ENCODE measurements at places on chromosomes 7 and 10. TPM values are rescaled to one million over a fixed set of nuclear protein-coding genes. Genes with fewer than 3 reads are reported as not detected.

GRCh38 chr10:86666538-86666937 is 1.8 kb upstream of the LDB3 start:
- DNase-seq = no peak
- H3K27me3 ChIP-seq = no peaks in the 10 kb centered on the region
- no peaks in the 10 kb centered on the region for H3K36me3 ChIP-seq
- peak overlapping the region; percentile 92 for H3K27ac ChIP-seq

- H3K4me3 ChIP-seq = no peak overlapping the region
- no peaks in the 10 kb centered on the region for H3K27me3 ChIP-seq
- no peaks in the 10 kb centered on the region for H3K4me1 ChIP-seq
- no peaks in the 10 kb centered on the region for H3K36me3 ChIP-seq
- H3K27ac ChIP-seq = no peak overlapping the region
- DNase-seq = no peak
These were observed 185.7 kb downstream of the KIAA1217 start for GRCh38 chr10:24394461-24395190.

- H3K4me3 ChIP-seq = no peak overlapping the region
- no peaks in the 10 kb centered on the region for H3K27me3 ChIP-seq
- no peak for DNase-seq
- H3K27ac ChIP-seq = no peak overlapping the region
- H3K4me1 ChIP-seq = no peaks in the 10 kb centered on the region
These were observed 169.0 kb downstream of the SRPK2 start for GRCh38 chr7:105219771-105220160.

GRCh38 chr10:128896116-128896795 is 570.8 kb upstream of the MGMT start:
- H3K27me3 ChIP-seq = no peaks in the 10 kb centered on the region
- no peak overlapping the region for H3K27ac ChIP-seq
- no peaks in the 10 kb centered on the region for H3K4me1 ChIP-seq
- no peak overlapping the region for H3K4me3 ChIP-seq

DNA sequence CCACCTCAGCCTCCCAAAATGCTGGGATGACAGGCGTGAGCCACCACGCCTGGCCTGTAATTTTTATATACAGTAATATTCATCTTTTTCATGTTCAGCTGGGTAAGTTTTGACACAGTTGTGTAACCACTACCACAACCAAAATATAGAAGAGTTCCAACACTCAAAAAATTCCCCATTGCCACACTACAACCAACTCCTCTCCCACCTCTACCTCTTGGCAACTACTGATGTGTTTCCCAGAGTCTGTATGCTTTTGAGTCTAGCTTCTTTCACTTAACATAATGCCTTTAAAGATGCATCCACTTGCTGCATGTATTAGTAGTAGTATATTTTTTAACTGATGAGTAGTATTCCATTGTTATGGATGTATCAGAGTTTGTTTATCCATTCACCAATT is 90.7 kb downstream of the SRPK2 start:
- no peaks in the 10 kb centered on the region for H3K27me3 ChIP-seq
- no peaks in the 10 kb centered on the region for H3K4me1 ChIP-seq
- H3K27ac ChIP-seq = no peak overlapping the region
- no peaks in the 10 kb centered on the region for H3K36me3 ChIP-seq
- H3K4me3 ChIP-seq = no peak overlapping the region

GRCh38 chr7:35648367-35648766 is 46.6 kb downstream of the HERPUD2 start:
- no peaks in the 10 kb centered on the region for H3K36me3 ChIP-seq
- no peak overlapping the region for H3K27ac ChIP-seq
- peaks cover 3% of the 10 kb centered on the region for H3K4me1 ChIP-seq
- H3K4me3 ChIP-seq = no peak overlapping the region

- peaks cover 14% of the 10 kb centered on the region for H3K4me1 ChIP-seq
- no peak overlapping the region for H3K4me3 ChIP-seq
- no peaks in the 10 kb centered on the region for H3K36me3 ChIP-seq
- H3K27me3 ChIP-seq = no peaks in the 10 kb centered on the region
- DNase-seq = no peak
These were observed 51.3 kb downstream of the BRAF start for GRCh38 chr7:140873434-140873833.

- no peak for DNase-seq
- H3K4me1 ChIP-seq = no peaks in the 10 kb centered on the region
- H3K36me3 ChIP-seq = no peaks in the 10 kb centered on the region
- H3K27me3 ChIP-seq = no peaks in the 10 kb centered on the region
- no peak overlapping the region for H3K27ac ChIP-seq
These were observed 183.1 kb downstream of the EXOC4 start for GRCh38 chr7:133436014-133436428.

DNA sequence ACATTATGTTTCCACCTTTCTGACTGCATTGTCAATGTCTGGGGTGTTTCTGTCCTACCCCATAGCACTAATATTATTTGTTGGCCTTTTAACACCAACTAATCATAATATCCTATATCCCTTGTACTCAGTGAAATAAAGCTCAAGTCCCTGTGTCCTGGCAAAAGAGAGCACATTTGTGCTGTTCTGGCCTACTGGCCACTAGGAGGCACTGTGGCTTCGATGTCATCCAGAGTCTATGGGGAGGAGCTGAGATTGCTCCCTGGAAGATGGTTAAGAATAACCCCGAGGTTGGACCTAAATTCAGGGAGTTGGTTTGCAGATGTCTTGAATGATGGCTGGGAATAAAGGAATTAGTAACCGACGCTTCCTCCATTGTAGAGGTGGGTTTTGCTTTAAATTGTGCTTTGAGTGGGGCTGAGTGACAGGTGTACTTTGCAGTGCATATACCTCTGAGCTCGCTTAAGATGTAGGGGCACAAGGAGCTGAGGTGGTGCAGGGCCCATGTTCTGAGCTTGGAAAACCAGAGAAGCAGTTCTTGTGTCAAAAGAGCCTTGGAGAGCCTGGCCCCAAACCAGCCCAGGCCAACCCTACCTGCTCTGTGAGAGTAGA is 191.2 kb upstream of the PRSS1 start:
- no peak for DNase-seq
- no peaks in the 10 kb centered on the region for H3K27me3 ChIP-seq
- no peaks in the 10 kb centered on the region for H3K36me3 ChIP-seq
- no peak overlapping the region for H3K4me3 ChIP-seq

Gene ANXA7
- 63.2 TPM for total RNA-seq

DNA sequence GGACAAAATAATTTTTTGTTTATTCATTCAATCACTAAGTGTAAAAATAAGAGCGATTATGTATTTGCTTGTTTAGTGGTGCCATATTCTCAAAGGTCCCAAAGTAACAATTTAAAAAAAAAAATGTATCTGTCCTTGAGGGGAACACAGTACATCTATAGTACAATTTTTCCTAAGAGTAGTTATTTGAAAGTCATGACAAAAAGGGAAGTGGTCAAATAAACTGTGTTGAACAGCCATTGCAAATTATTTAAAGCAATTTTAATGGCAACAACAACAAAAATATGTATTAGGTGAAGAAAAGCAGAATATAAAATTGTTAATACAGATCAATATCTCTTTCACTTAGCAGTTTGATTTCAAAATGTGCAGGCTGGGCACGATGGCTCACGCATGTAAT is 943.5 kb downstream of the CNTNAP2 start:
- H3K4me1 ChIP-seq = no peaks in the 10 kb centered on the region
- no peak overlapping the region for H3K4me3 ChIP-seq
- H3K36me3 ChIP-seq = no peaks in the 10 kb centered on the region
- H3K27me3 ChIP-seq = no peaks in the 10 kb centered on the region
- no peak overlapping the region for H3K27ac ChIP-seq
- DNase-seq = no peak

Gene URGCP
- 29.2 TPM for total RNA-seq

DNA sequence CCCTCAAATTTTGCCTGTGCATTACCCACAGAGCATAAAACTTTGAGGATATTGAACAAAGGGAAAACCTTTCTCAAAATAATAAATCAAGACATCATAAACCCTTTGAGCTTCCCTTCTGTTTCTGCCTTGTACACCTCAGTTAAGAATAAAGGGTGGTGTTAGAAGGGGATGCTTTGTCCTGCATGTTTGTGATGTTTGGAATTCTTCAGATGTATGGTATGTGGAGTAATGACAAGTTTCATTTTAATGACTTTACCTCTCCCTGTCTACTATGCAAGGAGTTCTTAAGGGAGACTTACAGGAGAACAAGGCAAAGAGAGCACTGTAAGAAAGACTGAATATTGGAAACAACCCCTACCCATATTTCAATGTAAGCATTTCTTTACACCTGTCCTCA is 99.2 kb downstream of the HECW1 start:
- H3K27ac ChIP-seq = no peak overlapping the region
- no peak overlapping the region for H3K4me3 ChIP-seq
- no peaks in the 10 kb centered on the region for H3K4me1 ChIP-seq
- DNase-seq = no peak

- peaks cover 7% of the 10 kb centered on the region for H3K4me1 ChIP-seq
- peaks cover 12% of the 10 kb centered on the region for H3K36me3 ChIP-seq
- H3K27me3 ChIP-seq = no peaks in the 10 kb centered on the region
- peak overlapping the region; percentile 89 for H3K4me3 ChIP-seq
- DNase-seq = no peak
These were observed 2.3 kb downstream of the MINPP1 start for GRCh38 chr10:87506956-87507355.

Gene GPR146
- total RNA-seq = 224 TPM

GRCh38 chr7:90900628-90901356 is 304.7 kb downstream of the CDK14 start:
- H3K4me1 ChIP-seq = no peaks in the 10 kb centered on the region
- no peak overlapping the region for H3K27ac ChIP-seq
- DNase-seq = no peak
- no peak overlapping the region for H3K4me3 ChIP-seq
- no peaks in the 10 kb centered on the region for H3K36me3 ChIP-seq

Gene GDF10
- total RNA-seq = 1.2 TPM

Gene MALRD1
- not detected for total RNA-seq

Gene CALHM1
- total RNA-seq = not detected

Gene ARPC1A
- total RNA-seq = 87.7 TPM

- no peak overlapping the region for H3K27ac ChIP-seq
- H3K4me1 ChIP-seq = peaks cover 3% of the 10 kb centered on the region
- no peak for DNase-seq
These were observed 13.1 kb upstream of the SGMS1 start for GRCh38 chr10:50636618-50637579.

DNA sequence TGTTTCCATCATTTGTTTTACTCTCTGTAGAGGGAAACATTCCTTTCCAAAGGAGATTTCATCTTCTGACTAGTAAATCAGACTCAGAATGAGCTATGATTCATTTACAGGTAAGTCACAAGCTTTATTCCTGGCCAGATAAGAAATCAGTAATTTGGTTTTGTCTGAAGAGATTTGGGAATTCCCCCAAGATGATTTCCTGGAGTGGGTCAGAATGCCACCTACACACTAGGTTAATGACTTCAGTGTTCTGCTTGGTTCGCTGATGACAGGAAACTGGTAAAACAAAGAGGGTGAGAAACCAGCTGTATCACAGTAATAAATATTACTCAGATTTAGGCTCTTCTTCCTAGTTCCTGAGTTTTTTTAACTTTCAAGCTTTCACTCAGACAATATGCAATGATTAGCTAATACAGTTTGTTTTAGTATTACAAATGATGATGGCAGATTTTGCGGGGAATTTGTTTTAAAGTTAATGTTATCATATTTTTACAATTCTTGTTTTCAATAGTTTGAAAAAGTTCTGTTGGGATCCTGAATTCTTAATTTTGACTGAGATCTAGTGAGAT is 8.3 kb upstream of the ASZ1 start:
- H3K27ac ChIP-seq = no peak overlapping the region
- H3K4me3 ChIP-seq = no peak overlapping the region
- H3K4me1 ChIP-seq = no peaks in the 10 kb centered on the region
- no peaks in the 10 kb centered on the region for H3K36me3 ChIP-seq

Gene VAX1
- total RNA-seq = not detected

DNA sequence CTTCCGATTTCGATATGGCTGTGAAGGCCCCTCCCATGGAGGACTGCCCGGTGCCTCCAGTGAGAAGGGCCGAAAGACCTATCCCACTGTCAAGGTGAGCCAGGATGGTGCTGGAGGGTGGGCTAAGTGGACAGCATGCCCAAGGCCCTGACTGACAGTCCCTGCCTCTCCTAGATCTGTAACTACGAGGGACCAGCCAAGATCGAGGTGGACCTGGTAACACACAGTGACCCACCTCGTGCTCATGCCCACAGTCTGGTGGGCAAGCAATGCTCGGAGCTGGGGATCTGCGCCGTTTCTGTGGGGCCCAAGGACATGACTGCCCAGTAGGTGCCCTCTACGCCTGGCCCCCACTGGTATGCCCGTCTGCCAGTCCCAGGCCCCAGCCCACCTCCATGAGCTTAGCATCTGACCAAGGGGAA is 1.2 kb downstream of the NFKB2 start:
- no peak for DNase-seq
- H3K27me3 ChIP-seq = no peaks in the 10 kb centered on the region
- H3K4me3 ChIP-seq = peak overlapping the region; percentile 85

GRCh38 chr10:116452338-116452720 is 24.7 kb downstream of the PNLIPRP3 start:
- no peak overlapping the region for H3K4me3 ChIP-seq
- H3K4me1 ChIP-seq = no peaks in the 10 kb centered on the region
- DNase-seq = no peak
- H3K27ac ChIP-seq = no peak overlapping the region
- no peaks in the 10 kb centered on the region for H3K36me3 ChIP-seq

Gene GPC2
- total RNA-seq = not detected

DNA sequence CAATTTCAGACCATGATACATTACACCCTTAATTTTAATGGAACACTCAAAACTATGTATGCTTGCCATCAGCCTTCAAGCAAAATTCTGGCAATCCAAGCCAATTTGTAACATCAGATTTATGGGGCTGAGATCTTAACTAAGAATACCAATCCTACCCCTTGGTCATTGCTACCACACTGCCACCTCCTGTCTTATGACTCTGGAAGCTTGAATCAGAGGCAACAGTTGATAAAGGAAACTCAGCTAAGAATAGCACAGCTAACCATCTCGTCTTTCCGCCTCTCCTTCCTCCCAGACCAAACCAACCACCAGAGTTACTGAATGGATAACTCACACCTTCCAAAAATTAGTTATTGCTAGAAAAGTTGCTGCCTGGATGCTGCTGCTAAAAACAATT is 7.4 kb downstream of the IGF2BP3 start:
- DNase-seq = no peak
- H3K36me3 ChIP-seq = no peaks in the 10 kb centered on the region
- no peak overlapping the region for H3K4me3 ChIP-seq
- peaks cover 1% of the 10 kb centered on the region for H3K27me3 ChIP-seq
- H3K27ac ChIP-seq = no peak overlapping the region
- no peaks in the 10 kb centered on the region for H3K4me1 ChIP-seq

DNA sequence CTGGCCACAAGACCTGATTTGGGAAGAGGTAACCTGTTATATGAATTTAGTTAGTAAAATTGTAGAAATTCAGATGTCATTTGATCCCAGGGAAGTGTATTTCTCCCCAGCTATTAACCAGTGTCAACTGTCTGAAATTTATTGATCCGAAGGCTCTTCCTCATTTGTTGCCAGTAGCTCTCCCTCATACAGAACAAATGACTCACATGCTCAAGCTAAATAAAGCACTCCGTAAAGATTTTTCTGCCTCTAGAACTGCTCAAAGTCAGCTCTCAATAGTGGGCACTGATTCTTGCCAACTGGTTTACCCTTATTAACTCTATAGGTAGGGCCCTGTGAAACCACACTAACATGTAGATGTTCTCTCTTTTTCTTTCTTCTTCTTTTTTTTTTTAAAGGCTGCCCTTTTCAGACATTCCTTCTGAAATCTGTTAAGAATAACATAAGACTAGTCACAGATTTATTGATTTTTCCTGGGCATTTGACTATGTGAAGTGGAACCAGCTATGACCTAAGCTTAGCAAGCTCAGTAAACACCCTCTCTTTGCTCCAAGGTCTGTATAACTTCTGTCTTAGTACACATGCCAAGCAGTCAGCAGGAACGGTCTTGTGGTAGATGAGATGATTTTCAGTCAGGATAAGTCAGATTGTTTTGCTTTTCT is 21.8 kb downstream of the RPA3 start:
- peaks cover 20% of the 10 kb centered on the region for H3K4me1 ChIP-seq
- no peak for DNase-seq
- no peaks in the 10 kb centered on the region for H3K36me3 ChIP-seq
- peak overlapping the region; percentile 75 for H3K27ac ChIP-seq

All from ascending aorta (tissue), 2 donors.